ENCODE measurements at places on chromosomes 16 and 17. TPM values are rescaled to one million over a fixed set of nuclear protein-coding genes. Genes with fewer than 3 reads are reported as not detected.

DNA sequence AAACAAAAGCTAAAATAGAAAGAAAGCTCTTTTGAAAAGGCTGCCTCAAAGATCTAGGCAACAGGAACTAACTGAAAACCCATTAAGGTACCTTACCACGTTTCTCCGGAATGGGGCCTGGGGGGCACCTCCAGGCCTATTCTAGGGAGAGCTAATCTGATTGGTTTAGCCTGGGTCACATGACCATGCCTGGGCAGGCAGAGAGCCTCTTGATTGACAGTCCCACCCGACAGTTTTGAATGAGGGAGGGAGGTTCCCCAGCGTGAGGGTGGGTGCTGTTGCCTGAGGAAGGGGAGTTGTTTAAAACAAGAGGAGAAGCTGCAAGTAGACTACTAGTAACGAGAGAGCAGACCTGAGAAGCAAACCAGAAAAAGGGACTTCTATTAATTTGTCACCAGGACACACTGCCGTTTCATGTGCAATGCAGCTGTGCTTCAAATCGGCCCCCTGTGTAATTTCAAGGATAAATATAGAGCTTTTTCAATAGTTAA, 143.4 kb upstream of the HS3ST2 start:
- peak; percentile 64 for DNase-seq

DNA sequence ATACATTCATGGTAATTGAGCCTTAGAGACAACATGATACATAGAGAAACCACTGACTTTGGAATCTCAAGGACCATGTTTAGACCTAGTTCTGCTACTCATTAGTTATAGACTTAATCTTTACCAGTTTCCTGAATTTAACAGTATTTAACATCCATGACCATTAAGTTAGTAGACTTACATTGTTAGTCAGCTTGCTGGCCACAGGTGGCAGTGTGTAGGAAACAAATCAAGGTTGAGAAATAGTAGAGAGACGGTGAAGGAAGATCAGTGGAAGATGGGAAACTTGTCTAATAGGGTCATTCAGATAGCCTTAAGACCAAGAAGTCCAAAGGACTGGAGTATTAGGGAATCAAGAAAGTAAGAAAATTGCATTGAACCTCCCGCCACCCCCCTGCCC, 31.0 kb downstream of the OMG start:
- DNase-seq, result no peak

- no peak for DNase-seq
These were observed 174.3 kb upstream of the TNRC6C start for GRCh38 chr17:77783991-77784820.

DNA sequence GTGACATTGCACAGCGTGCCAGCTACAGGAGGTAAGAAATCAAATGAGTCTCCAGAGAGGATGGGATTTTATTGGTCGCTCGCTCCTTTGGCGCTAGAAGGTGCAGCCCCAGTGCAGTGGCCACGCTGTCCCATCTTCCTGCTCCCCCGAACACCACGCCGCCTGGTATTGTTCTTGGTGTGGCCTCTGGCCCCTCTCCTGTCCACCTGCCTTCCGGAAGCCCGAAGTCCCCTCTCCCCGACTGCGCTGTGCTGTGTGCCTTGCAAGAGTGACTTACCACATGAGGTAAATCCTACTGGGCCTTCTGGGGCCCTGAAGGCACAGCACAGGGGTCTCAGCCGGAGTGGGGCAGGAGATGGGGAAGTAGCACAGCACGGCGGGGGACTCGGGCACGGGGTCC, 58.2 kb downstream of the MARCHF10 start:
- no peak for DNase-seq

- DNase-seq, result no peak
These were observed 23.8 kb downstream of the AKAP1 start for GRCh38 chr17:57108671-57109392.

- DNase-seq, result no peak
These were observed 163.0 kb upstream of the NLRP1 start for GRCh38 chr17:5747276-5747675.

DNA sequence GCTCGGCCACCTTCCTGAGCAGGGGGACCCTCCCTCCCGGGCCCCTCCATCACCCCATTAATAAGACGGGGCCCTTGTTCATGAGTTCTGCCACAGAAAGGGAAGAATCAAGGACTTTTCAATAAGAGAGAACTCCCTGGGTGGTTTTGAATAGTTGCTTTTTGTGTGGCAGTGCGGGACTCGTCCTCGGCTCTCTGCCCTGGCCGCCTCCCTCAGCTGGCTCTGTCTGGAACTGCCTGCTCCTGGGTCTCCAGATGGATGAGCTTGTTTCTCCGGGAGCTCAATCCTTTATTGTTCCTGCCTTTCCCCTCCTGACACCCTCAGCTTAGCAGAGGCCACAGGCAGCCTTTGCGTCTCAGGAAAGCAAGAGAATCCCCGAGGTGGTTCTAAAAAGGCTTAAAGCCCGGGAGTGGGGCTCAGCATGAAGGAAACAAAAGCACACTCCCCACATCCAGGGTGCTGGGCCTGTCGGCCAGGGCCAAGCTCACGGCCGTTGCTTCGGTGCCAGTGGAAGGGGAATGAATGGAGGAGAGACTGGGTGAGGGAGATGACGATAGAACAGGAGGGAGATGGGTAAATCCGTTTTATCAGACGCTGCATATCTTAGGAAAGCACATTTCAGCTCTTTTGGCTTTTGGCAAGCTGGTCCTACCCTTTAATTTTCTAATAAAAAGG, 60.2 kb downstream of the RAI1 start:
- peak; percentile 72 for DNase-seq

GRCh38 chr17:47898241-47898640, 2.2 kb downstream of the SP2 start:
- DNase-seq, result no peak

- no peak for DNase-seq
These were observed 51.4 kb downstream of the CACNG1 start for GRCh38 chr17:67095803-67096202.

DNA sequence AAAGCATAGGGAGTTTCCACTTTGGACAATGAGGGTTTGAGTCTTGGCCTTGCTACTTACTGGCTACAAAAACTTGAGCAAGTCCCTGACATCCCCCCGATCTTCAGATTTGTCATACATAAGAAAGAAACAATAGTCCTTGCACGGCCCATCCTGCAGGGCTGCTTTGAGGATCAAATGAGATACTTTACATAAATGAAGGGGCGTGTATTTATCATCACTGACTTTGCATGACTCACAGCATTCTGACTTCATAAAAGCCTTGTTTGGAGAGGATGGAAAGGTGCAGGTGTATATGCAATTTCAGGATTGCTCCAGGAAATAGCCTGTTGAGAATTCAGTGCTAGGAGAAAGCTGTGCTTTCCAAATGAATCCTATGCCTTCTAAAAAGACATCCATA, 465.0 kb upstream of the MAF start:
- DNase-seq, result no peak

- DNase-seq, result no peak
These were observed 1.1 kb downstream of the CTRB1 start for GRCh38 chr16:75219838-75220237.

GRCh38 chr17:11618861-11619566, 20.7 kb downstream of the DNAH9 start:
- no peak for DNase-seq

- DNase-seq, result no peak
These were observed 547 bp downstream of the VMP1 start for GRCh38 chr17:59707971-59708430.

INCA1 gene
- 1.2 TPM for polyA plus RNA-seq

KRT40 gene
- not detected for polyA plus RNA-seq

KRT33B gene
- polyA plus RNA-seq, result not detected

TNFSF12 gene
- 31.1 TPM for polyA plus RNA-seq

KRTAP9-4 gene
- not detected for polyA plus RNA-seq

STAC2 gene
- 0.08 TPM for polyA plus RNA-seq

KCNH6 gene
- polyA plus RNA-seq, result 0.18 TPM

SLC52A1 gene
- polyA plus RNA-seq, result 0.55 TPM

Data from SK-N-SH (cell line).